ENCODE measurements at places on chromosomes 12 and 14. TPM values are rescaled to one million over a fixed set of nuclear protein-coding genes. Genes with fewer than 3 reads are reported as not detected.

The CLEC2B gene
- total RNA-seq: 155 TPM

The IFNG-AS1 gene
- 0.55 TPM for total RNA-seq

The TSPAN19 gene
- total RNA-seq: not detected

The PZP gene
- not detected for total RNA-seq

The ENDOU gene
- not detected for total RNA-seq

The RITA1 gene
- 2.9 TPM for total RNA-seq

The TAS2R43 gene
- 2.3 TPM for total RNA-seq

The KCNK10 gene
- not detected for total RNA-seq

The AGAP2 gene
- total RNA-seq: 21.2 TPM

All from CD4-positive, alpha-beta T cell (primary cell).